ENCODE measurements at places on chromosomes 16 and 17.
A peak's percentile ranks its signal among the peaks of the same experiment; 100 is the strongest.

- no peak for DNase-seq
Observed at GRCh38 chr17:32370426-32370825, 20.5 kb downstream of the ZNF207 start.

DNA sequence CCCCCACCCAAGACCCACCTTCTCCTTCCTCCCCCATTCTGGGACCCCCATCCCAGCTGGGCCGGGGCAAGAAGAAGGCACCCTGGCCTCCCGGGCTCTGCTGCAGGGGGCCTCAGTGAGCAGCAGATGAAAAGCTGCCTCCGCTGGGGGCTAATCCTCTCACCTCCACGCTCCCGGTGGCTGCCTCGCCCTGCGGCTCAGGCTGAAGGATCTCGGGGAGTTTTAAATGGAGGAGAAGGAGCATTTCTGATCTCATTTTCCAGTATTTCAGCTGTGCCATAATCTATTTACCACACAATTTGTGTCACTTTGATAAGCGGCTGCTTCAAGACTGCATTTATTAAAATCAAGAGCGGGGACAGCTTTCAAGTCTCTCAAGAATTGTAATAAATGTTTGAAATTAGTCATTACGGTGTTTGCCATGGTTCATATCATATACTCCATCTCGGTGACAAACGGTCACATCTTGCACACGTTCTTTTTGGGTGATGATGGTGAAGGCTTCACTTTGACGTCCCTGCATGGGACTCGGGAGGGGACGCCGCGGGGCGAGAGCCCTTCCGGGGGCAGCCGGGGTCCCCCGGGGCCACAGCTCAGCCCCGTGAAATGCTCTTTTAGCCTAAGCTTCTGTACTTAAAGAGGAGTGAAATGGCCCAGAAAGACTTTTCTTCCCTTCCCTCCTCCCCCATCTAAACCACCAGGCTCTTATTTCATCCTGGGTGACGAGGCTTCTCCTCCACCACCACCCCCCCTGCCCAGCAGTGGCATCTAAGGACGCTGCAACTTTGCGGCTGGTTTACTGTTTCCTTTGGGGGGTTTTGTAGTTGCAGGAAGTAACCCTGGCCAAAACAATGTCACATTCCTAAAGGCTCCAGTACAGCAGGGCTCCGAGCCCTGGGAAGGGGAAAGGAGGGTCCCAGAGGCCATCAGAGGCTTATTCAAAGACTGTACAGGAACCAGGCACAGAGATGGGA, 313.1 kb upstream of the TNRC6C start:
- DNase-seq = peak; percentile 12

GRCh38 chr16:66440970-66441369, 13.9 kb downstream of the BEAN1 start:
- DNase-seq = no peak

- DNase-seq = peak; percentile 37
Observed at GRCh38 chr17:47693731-47694580, at the start of gene TBKBP1. TSS of gene TBKBP1 (plus strand) at chr17:47694161. CDS start at chr17:47696113, 1,952 bp downstream.

GRCh38 chr17:59365383-59365981, 34.0 kb downstream of the YPEL2 start:
- no peak for DNase-seq

GRCh38 chr17:6701719-6702118, 11.4 kb downstream of the SLC13A5 start:
- no peak for DNase-seq

- DNase-seq = no peak
Observed at GRCh38 chr17:59420901-59421300, 89.4 kb downstream of the YPEL2 start.

GRCh38 chr16:64754279-64754678, 367.6 kb downstream of the CDH11 start:
- no peak for DNase-seq

- DNase-seq = no peak
Observed at GRCh38 chr16:72128701-72129100, 35.1 kb downstream of the DHX38 start.

All from activated CD4-positive, CD25-positive, alpha-beta regulatory T cell (primary cell).